Stimulated activated CD4-positive, alpha-beta T cell treated with anti-CD3 and anti-CD28 coated beads, Interleukin-1b, Interleukin-23, amount 100 ng/mL, for 1 hour (primary cell): ENCODE measurements at places on chromosomes 7 and 10.

DNA sequence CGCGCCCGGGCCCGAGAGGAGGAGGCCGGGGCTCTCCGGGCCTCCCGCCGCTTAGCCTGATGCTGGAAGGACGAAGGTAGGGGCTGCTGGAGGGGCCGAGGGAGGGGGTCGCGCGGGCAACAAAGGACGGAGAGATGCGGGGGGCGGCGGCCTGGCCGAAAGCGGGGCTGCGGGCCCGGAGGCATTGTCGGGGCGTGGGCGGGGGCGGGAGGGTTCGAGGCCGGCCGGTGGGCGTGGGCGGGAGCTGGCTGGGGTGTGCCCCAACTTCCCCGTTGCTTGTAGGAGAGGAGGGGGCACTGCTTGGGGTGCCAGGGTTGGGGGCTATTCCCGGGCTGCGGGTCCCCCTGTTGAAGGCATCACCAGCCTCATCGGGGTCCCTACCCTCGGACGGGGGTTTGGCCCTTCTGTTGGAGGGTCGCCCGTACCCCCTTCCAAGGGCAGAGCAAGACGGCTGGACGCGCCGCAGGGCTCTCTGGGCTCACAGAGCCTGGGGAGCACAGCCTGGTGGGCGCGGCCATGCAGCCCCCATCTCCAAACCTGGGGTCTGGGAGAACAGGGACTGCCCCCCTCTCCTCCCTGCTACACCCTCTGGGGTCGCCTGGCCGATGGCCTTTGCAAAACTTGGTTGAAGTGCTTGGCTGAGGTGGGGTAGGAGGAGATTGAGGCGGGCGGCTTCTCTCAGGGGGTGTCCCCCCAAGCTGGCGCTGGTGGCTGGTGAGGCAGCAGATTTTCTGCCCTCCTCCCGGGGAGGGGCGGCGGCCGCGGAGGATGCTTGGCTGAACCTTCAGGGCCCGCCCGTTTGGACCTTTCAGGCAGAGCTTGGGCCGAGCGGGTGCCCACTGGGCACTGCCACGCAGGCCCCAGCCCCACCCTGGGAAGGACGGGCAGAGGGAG is 699 bp downstream of the CLIP2 start:
- DNase-seq: no peak

- no peak for DNase-seq
These were observed 1211.6 kb upstream of the LRRN3 start for GRCh38 chr7:109879287-109879828.

DNA sequence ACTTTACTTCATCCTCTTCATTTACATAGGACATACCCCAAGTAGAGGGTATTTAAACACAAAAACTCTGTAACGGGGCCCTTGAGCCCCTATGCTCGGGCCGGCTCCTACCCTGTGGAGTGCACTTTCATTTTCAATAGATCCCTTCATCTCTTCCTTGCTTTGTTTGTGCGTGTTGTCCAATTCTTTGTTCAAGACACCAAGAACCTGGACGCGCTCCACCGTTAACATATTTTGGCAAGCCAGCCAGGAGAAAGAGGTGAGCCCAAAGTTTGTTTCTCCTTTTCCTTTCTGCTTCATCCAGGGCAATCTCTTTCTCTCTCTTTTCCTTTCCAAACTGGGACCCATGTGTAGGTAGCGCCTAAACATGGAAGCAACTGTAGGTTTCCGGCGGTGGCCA is 26.0 kb upstream of the BNIP3 start:
- DNase-seq: no peak

DNA sequence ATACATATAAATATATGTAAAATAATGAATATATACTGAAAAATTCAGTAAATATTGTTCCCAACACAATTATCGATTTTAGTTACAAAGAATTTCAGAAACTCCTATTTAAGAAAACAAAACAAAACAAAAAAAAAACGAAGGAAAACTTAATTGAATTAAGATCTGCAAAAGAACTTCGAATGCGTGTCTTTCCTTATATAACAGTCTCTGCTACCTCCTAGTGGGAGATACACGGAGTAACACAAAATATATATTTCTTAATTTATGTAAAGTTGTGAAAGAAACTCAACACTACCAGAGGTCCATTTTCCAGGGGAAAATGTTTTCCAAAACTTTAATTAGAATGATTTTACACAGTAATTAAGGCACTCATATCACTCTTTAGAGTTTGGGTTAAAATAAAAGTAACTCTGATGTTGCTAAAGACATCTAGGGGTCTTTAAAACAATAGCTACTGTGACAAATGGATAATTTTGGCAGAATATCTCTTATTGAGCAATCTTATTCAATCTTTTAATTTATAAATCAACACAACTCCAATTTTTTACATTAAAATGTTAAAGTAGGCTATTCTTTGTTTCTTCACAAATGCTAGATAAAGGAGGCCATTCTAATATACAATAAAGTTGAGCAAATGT is 41.6 kb downstream of the NEBL start:
- DNase-seq: no peak

- no peak for DNase-seq
These were observed 155.2 kb upstream of the GNAI1 start for GRCh38 chr7:79979437-79979836.

- no peak for DNase-seq
These were observed 128.8 kb downstream of the LHPP start for GRCh38 chr10:124590216-124591122.

GRCh38 chr10:127408112-127408710 is 140.9 kb upstream of the NPS start:
- DNase-seq: no peak

GRCh38 chr10:34031400-34031799 is 696.9 kb upstream of the NRP1 start:
- no peak for DNase-seq

- no peak for DNase-seq
These were observed 587.2 kb downstream of the SORCS1 start for GRCh38 chr10:106577266-106577665.

- DNase-seq: peak; percentile 34
These were observed 717 bp downstream of the CNPY4 start for GRCh38 chr7:100119970-100120732.

GRCh38 chr7:14020339-14020900 is 31.0 kb upstream of the ETV1 start:
- DNase-seq: no peak

GRCh38 chr10:86168256-86168655 is 198.3 kb downstream of the GRID1 start:
- DNase-seq: no peak

GRCh38 chr7:128352153-128352537 is 8.4 kb upstream of the RBM28 start:
- DNase-seq: no peak

DNA sequence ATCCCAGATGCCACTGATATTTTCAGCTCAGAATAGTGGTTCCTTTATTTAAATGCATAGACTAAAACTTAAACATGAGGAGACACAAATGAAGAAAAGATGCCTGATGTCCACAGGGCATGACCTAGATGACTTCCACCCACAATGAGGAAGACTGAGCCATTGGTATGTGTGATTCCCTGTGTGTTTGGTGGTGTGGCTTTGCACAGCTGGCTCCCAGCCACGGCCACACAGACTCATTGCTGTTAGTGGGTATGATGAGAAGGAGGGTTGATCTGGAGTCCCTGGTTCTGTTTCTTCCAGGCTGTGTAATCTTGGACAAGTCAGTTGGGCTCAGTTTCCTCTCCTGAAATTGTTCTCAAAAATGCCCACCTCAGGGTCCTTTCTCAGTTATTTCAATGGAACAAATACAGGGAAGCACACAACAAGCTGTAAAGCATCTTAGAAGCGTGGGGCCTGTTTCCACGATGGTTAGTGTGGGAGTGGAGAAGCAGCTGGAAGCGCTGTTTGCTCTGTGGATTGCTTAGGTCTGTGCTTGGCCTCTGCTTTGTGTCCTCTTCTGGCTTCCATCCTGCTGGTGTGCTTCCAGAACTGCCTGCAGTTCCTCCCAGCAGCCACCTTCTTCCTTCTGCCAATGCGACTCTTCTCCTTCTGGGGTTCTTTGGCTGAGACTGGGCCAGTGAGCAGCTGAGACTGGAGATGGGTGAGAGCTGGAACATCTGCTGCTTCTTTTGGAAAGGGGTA is 303.7 kb downstream of the BMPER start:
- no peak for DNase-seq

GRCh38 chr7:135151132-135151531 is 3.3 kb downstream of the TMEM140 start:
- no peak for DNase-seq

DNA sequence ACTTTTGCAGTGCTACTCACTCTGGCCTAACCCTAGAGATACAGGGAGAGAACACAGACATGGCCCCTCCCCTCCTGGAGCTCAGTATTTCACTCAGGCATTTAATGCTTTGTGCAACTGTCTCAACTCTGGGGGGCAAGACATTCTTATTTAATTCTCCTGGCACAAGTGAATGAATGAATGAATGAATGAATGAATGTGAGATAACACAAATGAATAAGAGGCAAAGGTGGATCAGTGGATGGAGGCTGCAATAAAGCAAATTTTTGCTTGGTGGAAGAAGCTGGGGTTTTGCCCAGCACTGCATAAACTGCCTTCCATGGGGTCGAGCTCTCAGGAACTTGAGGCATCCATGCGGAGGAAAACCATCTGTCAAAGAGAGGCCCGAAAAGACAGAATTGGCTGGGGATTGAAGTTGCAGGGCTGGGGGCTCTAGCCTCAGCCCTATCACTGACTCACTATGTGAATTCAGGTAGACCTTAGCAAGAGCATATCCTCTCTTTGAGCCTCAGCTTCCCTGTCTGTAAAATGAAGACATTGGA is 441.4 kb upstream of the ZMIZ1 start:
- no peak for DNase-seq

GRCh38 chr10:17883621-17884020 is 68.1 kb upstream of the SLC39A12 start:
- no peak for DNase-seq

- no peak for DNase-seq
These were observed 26.5 kb upstream of the CHST15 start for GRCh38 chr10:124119946-124120345.

- no peak for DNase-seq
These were observed 7.1 kb downstream of the AGMO start for GRCh38 chr7:15554744-15555143.

GRCh38 chr10:35961501-35961900 is 319.4 kb upstream of the FZD8 start:
- no peak for DNase-seq

GRCh38 chr10:33715303-33715975 is 381.0 kb upstream of the NRP1 start:
- no peak for DNase-seq

DNA sequence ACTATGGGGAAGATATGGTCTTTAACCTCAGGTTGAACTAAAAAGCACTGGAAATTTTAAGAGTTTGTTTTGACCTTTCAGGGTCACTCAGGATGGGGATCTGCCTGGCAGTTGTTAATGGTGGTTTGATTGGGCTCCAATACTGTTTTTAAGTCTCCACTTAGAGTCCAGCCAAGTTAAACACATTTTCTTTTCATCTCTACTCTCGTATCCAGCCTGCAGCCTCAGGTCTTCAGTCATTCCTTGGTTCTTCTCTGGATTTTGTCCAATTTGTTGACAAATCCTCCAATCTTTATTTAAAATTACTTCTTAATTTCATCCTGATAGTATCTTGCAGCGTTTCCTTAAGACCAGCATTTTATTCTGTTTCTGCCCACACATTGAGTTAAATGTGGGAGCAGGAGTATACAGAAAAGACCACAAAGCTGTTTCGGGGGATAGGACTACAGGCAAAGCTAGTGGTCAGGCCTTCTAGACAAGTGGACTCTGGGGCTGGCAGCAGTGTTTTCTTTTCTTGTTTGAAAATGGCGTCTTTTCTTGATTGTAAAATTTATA is 133.2 kb upstream of the INHBA start:
- no peak for DNase-seq

- no peak for DNase-seq
These were observed 89.8 kb downstream of the UNCX start for GRCh38 chr7:1322240-1323110.

- DNase-seq: no peak
These were observed 39.0 kb upstream of the SLC16A12 start for GRCh38 chr10:89574368-89574767.

DNA sequence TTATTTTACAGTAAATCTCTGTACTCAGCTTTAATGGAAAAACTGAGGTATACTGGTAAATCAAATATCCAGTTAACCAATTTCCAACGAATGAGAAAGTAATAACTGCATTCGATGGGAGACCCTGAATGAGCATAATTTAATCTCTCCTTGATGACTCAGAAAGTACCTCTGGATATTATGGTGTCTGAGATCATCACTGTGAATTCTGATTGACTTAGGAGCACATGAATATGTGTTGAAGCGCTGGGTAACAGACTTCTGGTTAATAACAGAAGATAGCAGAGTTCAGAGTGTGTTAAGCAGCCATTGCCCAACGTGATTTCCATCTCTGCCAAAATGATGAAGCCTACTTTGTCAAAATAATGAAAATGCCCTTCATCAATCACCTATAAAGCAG is 116.6 kb downstream of the NRP1 start:
- no peak for DNase-seq

- DNase-seq: no peak
These were observed 13.4 kb downstream of the BRI3 start for GRCh38 chr7:98294798-98295382.

DNA sequence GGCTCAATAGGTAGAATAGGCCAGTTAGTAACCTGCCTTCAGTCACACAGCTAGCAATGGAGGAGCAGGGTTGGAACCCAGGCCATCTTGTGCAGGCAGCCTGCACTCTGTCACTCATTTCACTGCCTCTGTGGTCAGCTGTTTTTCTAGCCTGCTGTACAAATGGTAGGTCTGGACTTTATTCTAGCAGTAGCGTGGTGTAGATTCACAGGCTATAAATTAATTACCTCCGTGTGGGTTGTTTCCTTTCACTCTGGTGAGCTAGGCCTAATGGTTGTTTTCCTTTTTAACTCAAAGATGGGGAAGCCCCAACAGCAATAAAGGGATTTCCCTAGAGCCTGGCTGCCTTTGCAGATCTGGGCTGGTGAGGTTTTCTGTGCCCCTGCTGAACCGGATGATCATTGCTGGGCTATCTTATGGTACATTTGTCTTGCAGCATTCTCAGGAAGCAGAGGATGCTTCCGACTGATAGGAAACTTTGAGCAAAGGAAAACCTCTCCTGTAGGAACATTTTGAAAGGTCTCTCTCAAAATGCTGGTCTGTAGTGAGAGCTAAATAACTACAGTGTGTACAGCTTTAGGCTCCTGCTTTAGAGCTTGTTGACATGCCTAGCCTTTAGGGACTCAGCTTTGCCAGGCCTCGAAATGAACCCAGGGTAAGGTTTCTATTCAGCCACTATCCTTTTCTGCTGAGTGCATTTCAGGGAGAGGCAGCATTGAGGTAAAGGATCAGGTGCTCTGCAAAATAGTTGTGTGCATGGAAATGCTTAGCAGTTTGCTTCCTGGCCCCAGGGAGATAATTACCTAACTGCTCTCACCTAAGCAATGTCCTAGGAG is 157.4 kb downstream of the ST7 start:
- DNase-seq: no peak
